ENCODE measurements at places on chromosomes 7 and 10.

DNA sequence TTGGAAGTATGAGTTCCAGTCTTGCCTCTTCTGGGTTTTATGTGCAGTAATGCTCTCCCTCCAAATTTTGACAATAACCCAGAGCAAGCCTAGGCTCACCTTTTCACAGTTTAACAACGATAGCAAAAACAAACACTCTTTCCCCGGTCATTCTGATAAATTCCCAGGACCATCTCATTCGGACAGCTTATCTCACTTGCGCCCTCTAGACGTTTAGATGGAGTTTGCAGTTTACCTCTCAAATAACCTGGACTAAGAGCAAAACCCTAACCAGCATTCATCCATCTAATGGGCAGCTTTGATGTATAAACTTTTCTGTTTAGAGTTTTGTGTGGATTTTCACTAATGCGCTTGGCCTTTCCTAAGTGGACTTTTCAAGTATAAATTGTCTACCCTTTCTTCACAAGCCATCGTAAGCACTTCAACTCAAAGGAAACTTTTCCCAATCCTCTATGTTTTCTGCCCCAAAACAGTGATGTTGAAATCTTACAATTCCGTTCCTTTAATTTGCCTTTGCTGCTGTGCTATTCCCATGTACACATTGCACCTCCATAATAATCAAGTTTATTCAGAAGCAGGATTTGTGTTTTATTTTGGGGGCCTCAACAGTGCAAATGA is 114.9 kb downstream of the HDAC9 start:
- peak; percentile 14 for DNase-seq

- DNase-seq: no peak
Observed at GRCh38 chr7:493661-494251, 25.9 kb downstream of the PDGFA start.

GRCh38 chr10:2897619-2898508 is 169.5 kb upstream of the PFKP start:
- peak; percentile 27 for DNase-seq

GRCh38 chr10:5584895-5585516 is 60.2 kb downstream of the CALML3 start:
- peak; percentile 63 for DNase-seq

- no peak for DNase-seq
Observed at GRCh38 chr10:70673929-70674559, 1.7 kb downstream of the ADAMTS14 start.

- DNase-seq: no peak
Observed at GRCh38 chr10:93498166-93498565, 1.8 kb downstream of the CEP55 start.

- DNase-seq: no peak
Observed at GRCh38 chr7:73954181-73954580, 73.8 kb upstream of the ELN start.

Measured in RKO (cell line).